ENCODE measurements at places on chromosomes 3 and 15.

DNA sequence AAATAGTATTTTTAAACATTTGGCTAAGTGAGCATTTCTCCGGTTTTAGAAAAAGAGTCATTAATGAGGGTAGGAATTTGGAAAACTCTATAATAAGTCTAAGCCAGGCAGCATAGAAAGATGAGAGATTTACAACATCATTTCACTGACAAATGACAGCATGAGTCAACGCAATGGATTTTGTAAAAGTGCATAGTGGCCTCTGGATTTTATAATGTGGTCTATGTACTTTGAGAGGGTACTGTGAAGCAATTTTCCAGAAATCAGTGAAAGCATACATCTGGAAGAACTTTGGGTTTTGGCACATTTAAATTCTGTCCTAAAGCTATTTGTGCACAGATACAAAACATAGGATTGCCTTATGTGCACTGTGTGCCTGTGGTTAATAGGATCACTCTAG is 130.8 kb upstream of the CCNL1 start:
- DNase-seq = no peak

- DNase-seq = peak; percentile 11
Measured at GRCh38 chr3:136305879-136306278, 55.7 kb downstream of the PCCB start.

DNA sequence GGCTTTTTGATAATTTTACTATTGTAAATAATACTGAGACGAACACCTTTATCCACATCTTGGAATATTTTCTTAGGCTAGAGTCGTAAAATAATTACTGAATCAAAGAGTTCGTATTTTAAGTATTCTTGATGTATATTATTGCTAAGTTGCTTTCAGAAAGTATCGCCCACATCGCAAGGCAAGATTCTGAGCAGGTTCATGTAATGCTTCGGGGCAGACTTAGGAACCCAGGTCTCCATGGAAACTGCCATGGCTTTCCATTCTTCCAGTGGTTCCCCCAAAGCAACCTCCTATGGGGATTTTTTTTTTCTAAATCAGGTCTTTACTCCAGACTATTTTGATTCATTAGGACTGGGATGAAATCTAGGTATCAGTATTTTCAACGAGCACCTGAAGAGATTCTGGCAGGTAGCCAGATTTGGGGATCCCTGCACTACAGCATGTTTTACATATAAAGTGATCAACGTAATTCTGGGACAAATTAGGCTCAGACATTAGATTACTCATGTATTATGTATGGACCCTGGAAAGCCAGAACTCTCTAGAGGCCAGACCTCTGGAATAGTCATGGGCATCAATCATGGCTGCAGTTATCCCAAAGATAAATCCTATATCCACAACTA is 86.5 kb downstream of the B3GNT5 start:
- DNase-seq = no peak

GRCh38 chr3:146640955-146641867 is 36.1 kb upstream of the PLSCR5 start:
- peak; percentile 27 for DNase-seq

DNA sequence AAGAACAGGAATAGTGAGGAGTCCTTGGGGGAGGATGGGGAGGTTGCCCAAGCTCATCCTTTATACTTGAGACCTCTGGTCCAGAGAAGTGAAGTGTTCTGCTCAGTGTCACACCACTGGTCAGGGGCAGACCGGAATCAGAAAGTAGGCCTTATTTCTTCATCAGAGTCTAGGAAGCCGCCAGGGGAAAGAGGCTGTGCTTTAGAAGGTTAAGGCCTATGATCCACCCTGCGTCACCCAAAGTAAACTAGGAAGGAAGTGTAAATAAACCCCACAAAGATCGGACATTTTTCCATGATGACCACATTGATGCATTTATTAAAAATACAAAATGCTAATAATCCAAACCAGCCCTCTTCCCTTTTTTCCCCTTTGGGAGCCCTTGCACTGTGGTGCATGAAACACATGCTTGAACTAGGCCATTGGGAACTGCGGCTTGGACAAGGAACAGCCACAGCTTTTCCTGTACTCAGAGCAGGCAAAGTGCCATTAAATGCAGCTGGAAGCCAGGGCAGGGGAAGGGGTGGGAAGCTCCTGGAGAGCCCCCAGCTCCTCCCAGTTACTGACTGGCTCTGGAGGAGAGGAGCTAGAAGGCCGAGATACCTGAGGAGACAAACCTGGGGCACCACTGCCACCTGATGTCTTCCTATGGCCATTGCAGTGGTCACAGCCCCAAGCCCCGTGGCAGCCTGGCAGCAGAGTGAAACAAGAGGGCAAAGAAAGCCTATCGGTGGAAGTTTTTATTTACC is 37.0 kb downstream of the CDC25A start:
- no peak for DNase-seq

DNA sequence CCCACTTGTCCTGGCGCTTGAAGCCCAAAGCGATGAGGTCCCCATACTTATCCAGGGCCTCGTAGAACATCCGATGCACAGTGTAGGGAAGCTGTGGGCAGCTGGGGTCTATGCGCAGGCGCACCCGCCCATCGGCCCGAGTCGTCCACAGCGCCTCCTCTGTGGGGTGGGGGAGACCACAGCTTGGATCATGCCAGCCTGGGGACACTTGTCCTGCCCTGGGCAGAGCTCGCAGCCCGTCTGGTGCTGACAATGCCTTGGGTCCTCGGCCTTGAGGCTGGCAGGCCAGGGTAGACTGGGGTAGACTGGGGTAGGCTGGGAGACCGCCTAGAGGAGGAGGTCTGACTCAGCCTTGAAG is 39.8 kb downstream of the ACSBG1 start:
- no peak for DNase-seq

DNA sequence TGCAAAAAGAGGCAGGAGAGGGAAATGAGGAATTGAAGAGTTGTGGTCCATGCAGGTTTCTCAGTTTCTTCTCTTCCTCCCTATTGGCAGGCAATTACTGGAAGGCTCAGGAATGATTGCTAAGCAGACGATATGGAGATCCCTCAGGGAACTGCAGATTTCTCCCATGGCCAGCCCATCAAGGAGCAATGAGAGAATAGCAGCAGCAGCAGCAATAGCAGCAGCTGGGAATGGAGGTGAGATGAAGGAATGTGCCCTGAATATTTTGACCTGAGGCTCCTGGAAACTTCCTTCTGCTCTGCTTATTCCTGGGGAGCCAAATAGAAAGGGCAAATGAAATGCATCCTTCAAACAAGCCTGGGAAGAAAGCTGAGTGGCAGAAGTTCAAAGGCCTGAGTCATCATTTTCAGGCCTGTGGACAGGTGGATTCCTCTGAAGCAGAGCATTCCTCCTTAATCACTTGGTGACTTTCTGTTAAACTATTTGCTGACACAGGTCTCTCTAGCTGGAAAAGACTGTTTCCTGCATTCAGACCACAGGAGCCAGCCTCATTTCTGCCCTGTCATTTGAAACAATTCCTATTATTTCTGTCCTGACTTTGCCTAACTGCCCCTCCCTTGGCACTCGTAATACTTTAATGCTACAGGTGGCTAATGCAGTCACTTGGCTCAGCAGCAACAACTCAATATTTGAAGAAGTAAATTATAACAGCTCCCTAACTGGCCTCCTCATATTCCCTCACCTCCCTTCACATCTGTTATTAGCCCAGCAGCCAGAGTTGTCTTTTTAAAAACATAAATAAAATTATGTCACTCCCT is 146.9 kb upstream of the GADL1 start:
- DNase-seq = no peak

DNA sequence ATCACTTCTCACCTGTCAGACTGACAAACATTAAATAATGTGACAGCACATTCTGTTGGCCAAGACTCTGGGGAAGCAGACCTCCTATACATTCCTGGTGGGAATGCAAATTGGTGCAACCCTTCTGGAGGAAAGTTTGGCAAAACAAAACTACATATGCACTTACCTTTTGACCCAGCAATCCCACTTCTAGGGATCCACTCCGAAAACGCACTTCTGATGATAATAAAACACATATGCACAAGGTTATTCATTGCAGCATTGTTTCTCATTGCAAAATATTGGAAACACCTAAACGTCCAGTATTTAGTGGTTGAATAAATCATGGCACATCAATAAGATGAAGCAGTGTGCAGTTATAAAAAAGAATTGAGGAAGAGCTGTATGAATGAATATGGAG is 145.5 kb upstream of the ABHD17C start:
- no peak for DNase-seq

DNA sequence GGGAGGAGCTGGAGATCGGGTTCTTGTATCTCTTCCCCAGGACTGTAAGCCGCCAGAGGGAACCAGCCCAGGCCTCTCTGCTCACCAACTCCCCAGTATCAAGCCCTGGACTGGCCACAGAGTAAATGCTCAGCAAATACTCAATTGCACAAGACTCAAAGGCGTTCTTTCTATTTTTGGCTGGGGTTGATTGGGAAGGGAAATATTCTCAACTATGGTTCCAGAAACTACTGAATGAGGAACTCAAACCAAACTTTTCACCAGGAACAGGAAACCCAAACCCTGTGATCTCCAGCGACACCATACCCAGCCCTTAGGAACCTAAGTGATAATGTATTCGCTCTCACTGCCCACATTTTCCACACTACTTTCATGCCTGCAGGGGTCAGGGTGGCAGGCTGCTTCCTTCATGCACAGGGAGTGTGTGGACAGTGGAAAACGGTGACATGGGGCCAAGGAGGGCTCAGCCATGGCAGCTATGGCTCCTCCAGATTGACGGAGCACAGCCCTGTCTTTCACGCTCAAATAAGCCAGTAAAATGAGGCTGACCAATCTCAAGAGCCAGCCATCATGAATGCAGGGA is 124.7 kb upstream of the RAD18 start:
- no peak for DNase-seq

DNA sequence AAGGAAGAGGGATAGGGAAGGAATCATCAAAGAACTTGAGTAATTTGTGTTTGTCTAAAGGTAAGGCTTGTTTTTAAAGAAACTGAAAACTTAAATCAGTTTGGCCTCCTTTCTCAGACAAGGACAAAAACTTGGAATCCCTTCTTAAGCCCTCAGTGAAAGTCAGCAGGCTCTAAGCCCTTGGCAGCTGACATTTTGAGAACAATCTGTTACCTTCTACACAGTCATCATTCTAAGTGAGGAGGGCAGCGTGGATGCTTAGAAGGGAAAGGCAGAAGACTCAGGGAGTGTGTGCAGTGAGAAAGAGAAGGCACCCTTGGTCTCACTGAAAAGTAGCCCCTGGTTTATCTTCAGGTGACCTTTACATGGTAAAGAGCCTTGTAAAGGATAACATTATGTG is 10.8 kb downstream of the HSPBAP1 start:
- DNase-seq = no peak

GRCh38 chr3:155960060-155960459 is 89.6 kb downstream of the GMPS start:
- DNase-seq = no peak

- DNase-seq = no peak
Measured at GRCh38 chr3:65078748-65079147, 390.9 kb upstream of the ADAMTS9 start.

- DNase-seq = no peak
Measured at GRCh38 chr3:185070491-185071286, 82.2 kb downstream of the C3orf70 start.

GRCh38 chr15:82552861-82553260 is 12.6 kb upstream of the RPS17 start:
- DNase-seq = no peak

GRCh38 chr3:153284282-153284938 is 122.4 kb downstream of the RAP2B start:
- DNase-seq = no peak

DNA sequence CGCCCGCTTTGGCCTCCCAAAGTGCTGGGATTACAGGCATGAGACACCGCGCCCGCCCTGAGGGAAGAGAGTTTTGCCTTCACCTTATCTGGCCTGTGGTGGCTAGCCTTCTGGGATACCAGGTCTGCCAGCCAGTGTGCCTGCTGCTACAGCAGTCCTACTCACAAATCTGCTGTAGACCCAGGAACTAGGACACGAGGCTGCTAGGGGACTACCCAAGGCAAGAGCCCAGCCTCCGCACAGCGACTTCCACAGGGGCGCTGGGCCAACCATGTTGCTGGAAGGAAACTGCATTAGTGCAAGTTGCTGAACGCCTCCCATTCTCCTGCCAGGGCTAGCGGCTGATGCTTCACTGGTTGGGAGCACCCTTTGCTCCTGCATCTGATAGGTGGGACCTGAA is 53.7 kb downstream of the DHX30 start:
- no peak for DNase-seq

DNA sequence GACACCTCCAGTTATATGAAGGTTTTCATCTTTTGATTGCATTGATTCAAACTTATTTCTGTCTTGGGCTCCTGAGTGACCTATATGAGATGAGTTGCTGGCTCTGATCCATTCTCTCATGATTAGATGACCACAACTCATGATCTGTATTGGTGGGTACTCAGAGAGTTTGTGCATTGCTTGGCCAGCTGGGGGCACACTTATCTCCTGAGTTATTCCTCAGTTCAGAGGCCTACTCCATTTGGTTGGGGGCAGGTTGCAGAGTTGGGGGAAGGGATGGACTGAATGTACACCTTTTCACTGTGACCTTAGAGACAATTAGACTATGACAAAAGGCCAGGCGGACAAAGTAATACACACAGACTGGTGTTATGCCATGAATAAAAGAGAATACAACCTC is 166.2 kb upstream of the SEMA6D start:
- no peak for DNase-seq

- DNase-seq = no peak
Measured at GRCh38 chr3:150218841-150219240, 189.3 kb upstream of the TSC22D2 start.

DNA sequence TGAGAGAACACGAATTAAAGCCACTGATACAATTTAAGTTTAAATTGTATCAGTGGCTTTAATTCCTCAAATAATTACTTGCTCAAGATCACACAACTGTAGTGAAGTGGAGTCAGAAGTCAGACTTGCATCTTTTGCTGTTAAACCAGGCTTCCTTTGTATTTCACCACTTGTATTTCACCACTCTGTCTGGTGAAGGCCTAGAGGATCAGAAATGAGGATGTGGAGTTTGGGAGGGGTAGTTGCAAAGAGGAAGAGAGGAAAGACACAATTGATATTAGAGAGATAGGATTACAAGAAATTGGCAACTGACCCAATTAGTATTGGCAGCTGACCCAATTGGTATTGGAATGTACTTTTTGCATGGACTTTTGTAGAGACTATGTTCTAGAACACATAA is 288.1 kb upstream of the GPR149 start:
- no peak for DNase-seq

DNA sequence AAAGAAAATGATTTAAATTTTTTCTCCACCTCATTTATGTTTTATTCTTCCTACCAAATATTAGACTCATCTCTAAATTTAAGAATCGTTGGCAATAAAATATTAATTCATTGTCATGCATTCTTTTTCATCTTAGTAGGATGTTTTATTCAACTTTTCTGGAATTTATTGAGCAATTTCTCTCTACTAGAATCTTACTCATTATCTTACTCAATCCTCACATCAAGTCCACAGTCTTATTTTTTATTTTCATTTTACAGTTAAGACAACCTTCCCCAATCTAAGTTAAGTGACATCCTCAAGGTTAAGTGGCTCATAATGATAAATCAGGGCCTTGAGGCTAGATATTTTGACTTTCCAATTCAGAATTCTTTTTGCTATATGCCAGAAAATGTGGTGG is 15.9 kb upstream of the ALDH1A2 start:
- DNase-seq = no peak

Measured in NCI-H748 treated with DMSO at 0.1 percent for 48 hours (cell line).